Omental fat pad (tissue), 4 donors: ENCODE measurements at places on chromosomes 7 and 10.

DNA sequence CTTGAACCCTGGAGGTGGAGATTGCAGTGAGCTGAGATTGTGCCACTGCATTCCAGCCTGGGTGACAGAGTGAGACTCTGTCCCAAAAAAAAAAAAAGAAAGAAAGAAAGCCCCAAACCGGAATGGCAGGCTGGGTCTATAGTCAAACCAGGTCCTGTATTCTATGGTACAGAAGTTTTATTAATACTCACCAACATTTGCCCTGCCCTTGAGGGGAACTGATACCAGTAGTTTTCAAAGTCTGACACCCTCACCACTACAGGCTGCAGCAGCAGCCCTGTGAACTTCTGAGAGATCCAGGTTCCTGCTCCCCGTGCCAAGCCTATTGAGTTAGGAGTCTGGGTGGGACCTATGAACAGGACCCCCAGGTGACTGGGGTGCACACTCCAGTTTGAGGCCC lies 80.6 kb downstream of the RGS10 start:
- no peak for DNase-seq

GRCh38 chr7:47540387-47541350 lies 41.2 kb downstream of the TNS3 start:
- no peak for DNase-seq

DNA sequence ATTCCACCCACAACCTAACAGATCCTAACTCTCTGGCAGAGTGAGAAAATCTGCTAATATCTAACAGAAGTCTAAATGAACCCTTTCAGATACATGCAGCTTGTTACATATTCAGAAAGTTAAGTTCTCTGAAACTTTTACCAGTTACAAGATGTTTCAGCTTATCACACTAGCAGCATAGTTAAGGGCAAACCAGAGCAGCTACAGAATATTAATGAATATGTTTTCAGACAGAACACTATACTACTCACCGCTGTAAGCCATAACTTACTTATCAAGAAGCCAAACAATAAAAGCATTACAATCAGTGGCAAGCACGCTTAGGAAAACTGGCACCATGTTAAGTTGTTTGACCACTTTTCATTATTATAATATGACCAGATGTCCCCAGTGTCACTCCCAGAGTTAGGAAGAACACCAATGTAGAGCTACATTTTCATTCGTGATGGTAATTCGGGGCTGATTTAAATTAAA lies 2.7 kb downstream of the ITGB1 start:
- DNase-seq: no peak

- DNase-seq: no peak
Observed at GRCh38 chr7:95421000-95421846, 13.6 kb downstream of the PON2 start.

DNA sequence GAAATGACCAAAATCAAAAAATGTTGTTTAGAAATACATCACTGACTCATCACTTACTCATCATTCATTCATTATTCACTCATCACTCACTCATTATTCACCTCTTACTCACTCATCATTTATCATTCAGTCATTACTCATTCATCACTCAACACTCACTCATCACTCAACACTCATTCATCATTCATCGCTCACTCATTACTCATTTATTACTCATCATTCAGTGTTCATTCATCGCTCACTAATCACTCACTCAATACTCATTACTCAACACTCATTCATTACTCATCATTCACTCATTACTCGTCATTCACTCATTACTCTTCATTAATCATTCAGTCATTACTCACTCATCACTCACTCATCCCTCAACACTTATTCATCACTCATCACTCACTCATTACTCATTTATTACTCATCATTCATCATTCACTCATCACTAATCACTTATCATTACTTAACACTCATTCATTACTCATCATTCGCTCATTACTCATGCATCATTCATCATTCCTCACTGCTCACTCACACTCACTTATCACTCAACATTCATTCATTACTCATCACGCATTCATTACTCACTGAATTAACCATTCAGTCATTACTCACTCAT lies 238.5 kb downstream of the ADARB2 start:
- no peak for DNase-seq

DNA sequence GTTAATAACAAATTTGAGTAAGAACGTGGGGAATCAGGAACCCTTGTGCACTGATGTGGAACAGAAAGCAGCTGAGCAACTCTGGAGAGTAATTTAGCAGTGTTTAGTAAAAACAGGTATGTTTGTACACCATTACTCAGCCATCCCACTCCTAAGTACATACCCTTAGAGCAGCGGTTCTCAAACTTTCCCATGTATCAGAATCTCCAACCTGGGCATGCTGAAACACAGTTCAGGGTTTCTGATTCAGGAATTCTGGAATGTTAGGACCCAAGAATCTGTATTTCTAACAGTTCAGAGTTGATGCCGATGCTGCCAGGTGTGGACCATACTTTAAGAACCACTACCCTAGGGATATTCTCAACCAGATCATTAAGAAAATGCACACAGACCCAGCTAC lies 5.1 kb downstream of the SGMS1 start:
- DNase-seq: no peak

- no peak for DNase-seq
Observed at GRCh38 chr7:95781961-95782586, 9.7 kb downstream of the DYNC1I1 start.

GRCh38 chr7:64997927-64998391 lies 7.1 kb upstream of the ZNF117 start:
- no peak for DNase-seq

DNA sequence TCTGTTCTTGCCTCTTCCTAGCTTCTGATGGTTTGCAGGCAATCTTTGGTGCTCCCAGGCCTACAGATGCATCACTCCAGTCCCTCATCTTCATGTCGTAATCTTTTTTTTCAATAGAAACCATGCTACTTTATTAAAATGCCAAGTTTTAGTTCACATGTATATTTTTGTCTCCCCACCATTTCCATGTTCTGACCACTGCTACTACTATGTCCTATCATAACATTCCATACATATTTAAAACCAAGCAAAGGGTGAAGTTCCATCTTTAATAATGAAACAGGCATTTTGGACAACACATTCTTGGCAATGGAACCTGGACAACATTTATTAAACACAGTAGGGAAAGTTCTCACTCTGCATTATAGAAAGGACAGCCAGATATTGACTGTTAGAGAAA lies 58.8 kb downstream of the ZNF518A start:
- DNase-seq: no peak

DNA sequence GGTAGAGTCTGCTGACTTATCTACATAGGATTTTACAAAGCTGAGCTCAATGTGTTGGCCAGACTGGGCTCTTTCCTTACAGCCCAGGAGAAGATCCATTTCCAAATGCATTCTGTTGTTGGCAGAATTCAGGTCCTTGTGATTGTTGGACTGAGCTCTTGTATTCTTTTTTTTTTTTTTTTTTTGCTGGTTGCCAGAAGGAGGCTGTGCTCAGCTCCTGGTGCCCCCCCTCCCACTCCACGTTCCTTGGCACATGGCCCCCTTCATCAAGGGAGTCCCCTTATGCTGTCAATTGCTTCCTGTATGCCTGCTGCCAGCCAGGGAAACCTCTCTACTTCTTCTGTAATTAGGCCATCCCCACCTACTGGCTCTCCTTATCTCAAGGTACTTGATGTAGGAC lies 518.1 kb upstream of the AKR1E2 start:
- no peak for DNase-seq

GRCh38 chr10:60236869-60237524 lies 152.7 kb downstream of the ANK3 start:
- no peak for DNase-seq

GRCh38 chr7:150791746-150792452 lies 8.3 kb downstream of the TMEM176B start:
- no peak for DNase-seq

DNA sequence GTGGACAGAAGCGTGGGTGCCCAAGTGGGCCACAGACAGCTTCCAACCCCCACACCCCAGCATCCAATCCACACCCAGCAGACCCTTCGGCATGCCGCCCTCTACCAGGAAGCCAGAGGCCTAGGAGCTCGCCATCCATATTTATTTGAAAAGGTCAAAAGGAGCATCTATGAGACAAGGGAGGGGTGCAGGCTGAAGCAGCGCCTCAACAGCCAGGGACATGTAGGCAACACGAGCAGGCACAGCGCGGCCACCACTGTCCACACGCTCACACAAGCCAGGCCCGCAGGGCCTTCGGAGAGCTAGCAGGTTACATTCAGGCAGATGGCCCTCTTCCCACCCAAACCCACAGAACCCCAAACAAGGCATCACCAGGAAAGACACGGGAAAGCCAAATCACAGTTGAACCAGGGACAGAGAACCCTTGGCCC lies 34.6 kb downstream of the PSAP start:
- DNase-seq: no peak

GRCh38 chr10:132974886-132975830 lies 32.8 kb upstream of the CFAP46 start:
- no peak for DNase-seq

- DNase-seq: no peak
Observed at GRCh38 chr10:91743465-91743864, 54.8 kb upstream of the TNKS2 start.

DNA sequence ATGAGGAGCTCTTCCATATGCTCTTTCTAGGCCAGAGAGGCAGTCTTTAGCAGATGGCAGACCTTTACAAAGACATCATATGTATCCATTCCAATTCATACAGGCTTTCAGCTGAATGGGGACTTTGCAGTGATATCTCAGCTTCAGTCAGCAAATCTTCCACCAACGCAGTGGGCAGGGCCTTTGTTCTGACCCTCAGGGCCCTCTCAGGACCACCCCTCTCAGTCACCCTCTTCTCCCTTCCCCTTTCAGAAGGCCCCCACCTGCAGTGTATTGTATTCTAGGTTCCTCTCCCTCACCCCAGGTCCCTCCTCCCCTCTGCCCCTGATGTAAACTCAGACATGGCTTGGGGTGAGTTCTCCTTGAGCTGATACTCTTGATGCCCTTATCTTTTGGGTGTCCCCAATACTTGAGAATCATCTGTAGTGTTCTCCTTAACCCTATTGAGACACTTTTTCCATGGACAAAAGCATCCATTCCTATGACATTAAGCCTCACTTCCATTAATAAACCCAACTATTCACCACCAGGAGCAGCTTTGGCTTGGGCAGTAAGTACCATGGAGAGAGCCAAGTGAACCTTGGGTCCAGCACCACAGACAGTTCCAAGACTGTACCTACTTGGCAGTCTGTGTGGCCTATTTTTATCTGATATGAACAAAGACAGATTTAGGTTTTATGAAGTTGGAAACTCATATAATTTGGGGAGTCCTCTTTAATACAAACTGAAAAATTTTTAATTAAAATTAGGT lies 62.7 kb downstream of the ADCYAP1R1 start:
- no peak for DNase-seq

DNA sequence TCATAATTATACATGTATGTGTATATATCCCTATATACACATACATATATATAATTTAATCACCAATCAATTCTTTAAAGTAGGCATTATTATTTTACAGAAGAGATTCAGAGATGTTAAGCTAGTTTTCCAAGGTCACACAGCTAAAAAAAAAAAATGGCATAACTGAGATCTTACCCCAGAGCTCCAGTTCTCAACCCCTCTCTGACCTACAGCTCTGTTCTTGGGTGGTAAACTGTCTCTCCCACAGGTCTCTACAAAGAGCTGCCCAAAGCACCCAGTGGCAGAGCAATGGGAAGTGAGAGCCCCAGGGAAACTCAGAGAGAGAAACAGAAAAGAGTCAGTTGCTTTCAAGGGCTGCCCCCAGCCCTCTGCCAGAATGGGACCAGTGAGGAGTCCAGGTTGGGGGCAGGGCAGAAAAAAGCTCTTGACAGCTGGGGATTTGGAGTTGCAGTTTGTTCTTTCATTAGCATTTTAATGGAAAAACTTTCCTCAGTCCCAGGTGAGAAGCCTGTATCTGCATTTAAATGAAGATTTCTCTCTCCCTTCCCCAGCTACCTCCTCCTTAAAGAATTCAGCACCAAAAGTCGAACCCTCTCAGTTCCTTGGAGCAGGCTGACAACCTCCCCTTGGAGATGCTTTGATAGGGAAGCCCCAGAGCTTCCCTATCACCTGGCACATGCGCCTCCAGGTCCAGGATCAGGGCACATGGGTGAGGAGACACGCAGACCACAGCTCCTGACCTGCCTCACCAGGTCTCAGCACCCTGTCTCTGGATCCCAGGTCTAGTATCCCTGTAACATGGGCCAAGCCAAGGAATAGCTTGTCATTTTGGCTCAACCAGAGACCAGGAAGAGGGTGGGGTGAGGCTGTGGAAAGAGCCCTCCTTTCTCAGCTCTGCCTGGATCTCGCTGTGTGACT lies 388.1 kb downstream of the PLXNA4 start:
- DNase-seq: no peak

DNA sequence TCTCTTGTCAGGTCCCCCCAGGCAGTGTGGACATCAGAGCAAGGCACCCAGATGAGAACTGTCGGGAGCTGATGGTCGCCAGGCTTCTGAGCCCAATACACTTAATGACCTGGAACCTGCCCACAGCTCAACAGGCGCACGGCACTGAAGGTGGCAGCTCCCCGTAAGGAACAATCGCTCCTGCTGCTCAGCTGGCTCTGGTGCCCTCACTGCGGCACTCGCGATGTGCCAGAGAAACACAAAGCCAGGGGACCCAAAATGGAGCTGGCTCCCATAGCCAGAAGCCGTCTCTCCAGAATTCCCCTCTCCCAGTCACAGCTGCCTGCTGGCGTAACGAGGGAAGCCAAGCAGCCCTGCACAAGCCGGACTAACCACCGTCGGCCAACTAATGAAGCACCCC lies 6.3 kb downstream of the CALN1 start:
- DNase-seq: no peak

GRCh38 chr7:55556492-55556891 lies 15.8 kb downstream of the VOPP1 start:
- DNase-seq: no peak

GRCh38 chr7:72078301-72078700 lies 333.8 kb downstream of the CALN1 start:
- DNase-seq: no peak

GRCh38 chr7:141014125-141014523 lies 628 bp downstream of the MRPS33 start:
- DNase-seq: no peak

DNA sequence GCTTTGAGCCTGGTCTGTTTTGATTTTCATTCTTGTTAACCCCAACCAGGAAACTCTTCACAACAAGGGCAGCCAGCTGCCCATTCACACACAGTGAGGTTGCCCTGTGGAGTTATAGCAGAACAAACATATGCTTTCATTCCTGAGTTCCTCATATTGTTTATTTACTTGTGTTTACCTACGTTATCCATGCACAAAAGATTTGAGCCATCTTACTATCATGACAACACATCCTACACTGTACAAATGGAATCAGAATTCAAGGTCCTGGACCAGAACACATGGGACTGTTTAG lies 21.7 kb upstream of the BMPER start:
- no peak for DNase-seq

DNA sequence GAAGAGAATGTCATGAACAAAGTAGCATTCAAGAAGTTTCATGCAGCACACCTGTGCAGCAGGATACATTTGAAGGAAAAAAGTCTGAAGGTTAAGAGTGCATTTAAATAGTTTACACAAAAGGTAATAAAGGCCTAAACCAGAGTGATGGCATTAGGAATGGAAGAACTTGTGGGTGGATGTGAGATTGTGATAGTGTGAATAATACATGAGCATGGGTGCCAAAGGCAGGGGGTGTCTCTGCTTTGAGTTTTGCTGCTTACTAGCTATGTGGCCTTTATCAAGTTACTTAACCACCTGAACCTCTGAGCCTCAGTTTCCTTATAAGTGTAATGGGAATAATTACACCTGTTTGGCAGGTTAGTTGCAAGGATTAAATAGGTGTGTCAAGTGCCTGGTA lies 21.0 kb downstream of the AGK start:
- no peak for DNase-seq

- DNase-seq: no peak
Observed at GRCh38 chr7:143396182-143396581, 12.5 kb downstream of the EPHA1 start.
